ENCODE measurements at places on chromosomes 1 and 21.

DNA sequence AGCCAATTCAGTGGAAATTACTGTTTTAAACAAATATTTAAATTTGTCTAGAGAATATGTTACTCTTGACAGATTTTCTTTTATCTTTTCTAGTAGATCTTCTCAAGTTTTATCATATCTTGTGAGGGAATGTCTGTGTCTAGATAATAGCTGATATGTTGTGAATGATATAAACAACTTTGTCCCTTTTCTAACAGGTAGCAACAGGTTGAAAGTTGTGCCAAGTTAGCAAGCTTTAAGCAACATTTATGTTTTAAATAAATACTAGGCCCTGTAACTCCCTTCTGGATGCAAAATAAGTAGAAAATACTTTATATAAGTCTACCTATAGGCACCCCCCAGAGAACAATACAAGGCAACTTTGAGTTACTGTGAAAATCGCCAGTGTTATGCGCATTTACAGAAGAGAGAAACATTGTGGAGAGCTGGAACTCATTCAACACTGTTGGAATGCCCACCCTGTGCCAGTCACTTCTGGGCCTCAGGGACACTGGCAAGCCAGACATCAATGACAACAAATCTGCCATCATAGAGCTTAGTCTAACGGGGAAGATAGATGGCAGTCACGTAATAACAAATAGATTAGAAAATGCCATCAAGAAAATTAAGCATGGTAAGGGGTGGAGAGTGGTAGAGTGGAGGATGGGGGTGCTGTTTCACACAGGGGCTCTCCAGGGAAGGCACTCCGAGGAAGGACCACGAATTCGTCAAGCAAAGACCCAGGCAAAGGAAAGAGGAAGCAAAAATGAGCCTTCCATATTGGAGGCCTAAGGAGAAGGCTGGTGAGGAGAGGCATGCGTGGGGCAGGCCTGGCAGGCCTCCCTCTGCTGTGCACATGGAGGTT lies 4.4 kb downstream of the MAP3K21 start:
- no peak for DNase-seq

DNA sequence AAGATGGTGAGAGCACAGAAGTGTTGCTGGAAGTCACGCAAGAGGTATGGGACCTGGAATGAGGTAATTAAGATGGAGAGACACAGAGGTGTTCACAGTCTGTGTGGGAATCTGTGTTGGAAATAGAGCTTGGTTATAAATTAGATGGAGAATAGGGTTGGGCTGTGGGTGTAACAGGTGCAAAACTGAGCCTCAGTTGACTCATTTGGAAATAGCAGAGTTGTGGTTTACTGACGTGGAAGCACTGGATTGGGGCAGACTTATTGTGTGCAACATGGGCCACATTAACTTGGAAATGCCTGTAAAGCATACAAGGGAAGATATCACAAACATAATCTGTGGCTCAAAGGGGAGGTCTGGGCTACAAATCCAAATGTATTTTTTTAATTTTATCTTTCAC lies 13.0 kb downstream of the CAMSAP2 start:
- DNase-seq: no peak

DNA sequence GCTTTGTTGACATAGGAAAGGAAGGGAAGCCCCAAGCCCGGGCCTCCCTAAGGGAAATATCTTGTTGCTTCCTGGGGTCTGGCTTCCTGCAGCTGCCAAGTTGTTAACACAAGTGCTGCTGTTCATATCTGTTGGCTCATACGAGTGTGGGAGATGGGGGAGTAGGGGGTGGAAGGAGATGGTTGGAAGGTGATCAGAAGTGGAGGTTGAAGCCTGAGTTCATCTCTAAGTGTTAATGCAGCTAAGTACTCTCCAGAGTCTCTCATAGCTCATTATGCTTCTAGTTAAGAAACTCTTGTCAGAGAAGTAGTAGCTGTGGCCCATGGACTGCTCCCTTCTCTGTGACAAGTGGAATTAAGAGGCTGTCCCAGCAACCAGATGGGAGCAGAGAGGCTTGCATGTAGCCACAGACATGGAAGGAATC lies 319.2 kb upstream of the SPAG17 start:
- no peak for DNase-seq

DNA sequence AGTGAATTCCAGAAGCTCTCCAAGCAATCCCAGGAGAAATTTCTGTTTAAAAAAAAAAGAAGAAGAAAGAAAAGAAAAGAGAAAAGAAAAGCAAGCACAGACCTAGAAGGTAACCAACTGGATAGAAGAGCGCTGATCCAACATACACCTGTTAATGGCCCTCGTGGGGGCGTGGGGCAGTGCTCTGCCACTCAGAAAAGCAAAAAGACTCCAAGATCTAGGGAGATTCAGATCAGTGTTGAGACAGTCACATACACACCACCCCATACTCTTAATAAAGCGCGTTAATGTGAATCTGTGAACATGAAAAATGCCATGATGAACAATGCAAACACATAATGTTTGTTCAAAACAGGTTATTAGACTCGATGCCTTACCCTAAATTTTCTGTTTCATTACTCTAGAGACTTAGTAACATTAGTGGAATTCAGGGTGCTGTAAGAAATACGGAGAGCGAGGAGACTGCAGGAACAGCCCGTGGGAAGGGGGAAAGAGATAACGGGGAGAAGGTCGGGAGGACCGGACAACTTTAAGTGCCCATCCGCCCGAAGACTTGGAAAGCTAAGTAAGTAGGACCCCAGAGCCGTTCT lies 406 bp downstream of the NME7 start:
- no peak for DNase-seq

- DNase-seq: no peak
These were observed 8.3 kb upstream of the TINAGL1 start for GRCh38 chr1:31567956-31568570.

DNA sequence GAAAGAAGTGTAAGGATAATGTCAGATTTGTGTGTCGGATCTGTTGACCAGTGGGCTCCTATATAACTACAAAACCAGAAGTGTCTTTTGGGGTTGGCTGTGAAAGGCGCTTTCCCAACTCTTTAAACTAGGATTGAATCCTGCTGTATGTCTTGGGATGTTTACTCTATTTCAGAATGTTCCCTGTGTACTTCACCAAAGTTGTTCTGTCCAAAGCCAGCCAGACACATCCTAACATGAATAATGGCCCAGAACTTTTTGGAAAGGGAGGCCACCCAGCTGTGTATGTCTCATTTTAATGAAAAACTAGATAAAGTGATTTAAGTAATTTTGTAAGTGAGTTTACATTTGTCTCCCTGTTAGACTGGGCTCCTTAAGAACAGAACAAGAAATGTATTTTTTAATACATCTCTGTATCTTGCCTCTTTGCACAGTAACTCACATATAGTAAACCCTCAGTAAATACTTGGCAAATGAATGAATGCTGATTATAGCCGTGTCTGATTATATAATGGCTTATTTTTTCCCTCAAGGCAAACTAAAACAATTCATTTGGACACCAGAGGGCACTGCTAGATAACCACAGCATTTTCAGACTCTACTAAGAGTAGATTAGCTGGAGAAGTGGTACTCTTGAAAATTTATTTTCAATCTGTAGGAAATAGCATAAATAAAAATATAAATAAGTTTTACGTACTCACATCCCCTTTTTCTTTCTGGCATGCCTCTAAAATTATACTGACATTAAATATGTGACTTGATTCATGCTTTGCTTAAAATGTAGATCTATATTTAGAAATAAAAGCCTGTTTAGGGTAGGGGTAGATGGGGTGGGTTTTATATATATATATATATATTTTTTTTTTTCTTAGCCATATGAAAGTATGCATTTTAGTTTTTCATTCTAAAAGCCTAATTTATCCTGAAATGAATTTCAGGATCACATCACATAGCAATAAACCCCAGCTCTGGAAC lies 23.8 kb downstream of the TSEN15 start:
- DNase-seq: peak; percentile 8

- no peak for DNase-seq
These were observed 27.3 kb upstream of the LMX1A start for GRCh38 chr1:165383599-165384405.

- no peak for DNase-seq
These were observed 54.9 kb downstream of the NRIP1 start for GRCh38 chr21:15009837-15010363.

GRCh38 chr1:180901076-180901990 lies 11.4 kb upstream of the KIAA1614 start:
- no peak for DNase-seq

GRCh38 chr1:228875741-228876140 lies 140.5 kb downstream of the RHOU start:
- no peak for DNase-seq

- DNase-seq: no peak
These were observed 58.5 kb downstream of the KIF26B start for GRCh38 chr1:245213066-245213831.

- DNase-seq: no peak
These were observed 8.8 kb downstream of the RAB7B start for GRCh38 chr1:205994346-205994745.

DNA sequence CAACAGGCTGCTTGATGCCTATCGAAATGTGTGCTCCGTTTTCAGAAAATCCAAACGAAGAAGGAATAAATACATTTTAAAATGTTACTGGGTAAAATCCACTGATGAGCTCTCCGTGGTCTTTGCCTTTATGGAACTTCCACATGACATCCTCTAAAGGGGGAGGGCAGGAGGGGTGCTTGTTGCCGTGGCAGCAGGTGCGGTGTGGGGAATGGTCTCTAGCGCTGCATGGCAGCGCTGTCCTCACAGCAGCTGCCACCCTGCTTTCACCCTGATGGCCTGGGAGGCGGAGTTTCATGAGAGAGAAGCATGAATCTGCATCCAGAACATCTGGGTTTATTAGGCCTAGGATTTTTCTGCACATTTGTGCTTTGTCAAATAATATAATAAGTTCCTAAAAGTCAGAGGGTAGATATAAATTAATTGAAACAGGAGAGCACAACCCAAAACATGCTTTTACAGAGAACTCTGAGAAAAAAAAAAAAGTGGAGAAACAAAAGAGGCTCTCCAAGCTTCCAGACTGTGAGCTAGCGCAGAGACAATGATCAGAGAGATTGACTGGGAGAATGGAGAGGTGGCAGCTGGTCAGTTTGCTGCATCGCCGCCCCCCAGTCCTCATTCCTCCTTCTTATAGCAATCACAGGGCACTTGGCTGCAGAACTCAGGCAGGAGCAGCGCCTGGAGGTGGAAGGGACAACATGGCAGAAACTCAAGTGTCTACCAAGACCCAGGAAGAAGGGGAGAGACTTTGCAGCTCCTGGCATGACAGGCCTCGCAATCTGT lies 228.6 kb downstream of the DSCAM start:
- no peak for DNase-seq

DNA sequence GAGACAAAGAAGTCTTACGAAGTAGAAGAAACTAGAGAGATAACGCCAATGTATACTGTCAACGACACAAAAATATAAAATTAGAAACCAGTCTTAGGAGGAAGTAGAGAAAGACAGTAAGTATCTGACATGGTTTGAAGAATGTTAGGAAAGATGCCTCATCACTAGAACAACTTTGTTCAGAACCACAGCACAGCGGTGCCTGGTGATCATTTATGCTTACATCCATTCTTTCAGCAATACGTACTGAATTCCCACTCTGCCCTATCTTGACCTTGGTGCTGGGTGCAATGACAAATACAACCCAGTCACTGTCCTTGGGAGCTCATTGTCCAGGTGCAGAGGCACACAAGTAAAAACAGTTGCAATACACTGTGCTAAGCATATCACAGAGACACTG lies 104.4 kb downstream of the TM2D1 start:
- DNase-seq: no peak

- no peak for DNase-seq
These were observed 54.6 kb downstream of the GORAB start for GRCh38 chr1:170586321-170587252.

DNA sequence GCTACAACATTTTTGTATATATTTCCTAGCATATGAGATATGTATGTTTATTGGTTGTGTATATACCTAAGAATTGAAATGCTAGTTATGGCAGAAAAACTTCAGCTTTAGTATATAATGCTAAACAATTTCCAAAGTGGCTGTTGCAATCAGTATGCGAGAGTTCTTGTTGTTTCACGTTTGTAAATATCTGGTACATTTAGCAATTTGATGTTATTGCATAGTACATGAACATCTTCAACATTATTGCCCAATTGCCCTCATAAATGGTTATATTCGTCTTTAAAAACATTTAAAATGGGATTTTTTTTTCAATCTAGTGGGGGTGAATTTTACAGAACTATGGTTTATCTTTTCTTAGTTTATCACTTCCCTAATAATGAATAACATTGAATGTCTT lies 86.2 kb upstream of the HP1BP3 start:
- no peak for DNase-seq

- no peak for DNase-seq
These were observed 1255.6 kb downstream of the NCAM2 start for GRCh38 chr21:22253761-22254160.

DNA sequence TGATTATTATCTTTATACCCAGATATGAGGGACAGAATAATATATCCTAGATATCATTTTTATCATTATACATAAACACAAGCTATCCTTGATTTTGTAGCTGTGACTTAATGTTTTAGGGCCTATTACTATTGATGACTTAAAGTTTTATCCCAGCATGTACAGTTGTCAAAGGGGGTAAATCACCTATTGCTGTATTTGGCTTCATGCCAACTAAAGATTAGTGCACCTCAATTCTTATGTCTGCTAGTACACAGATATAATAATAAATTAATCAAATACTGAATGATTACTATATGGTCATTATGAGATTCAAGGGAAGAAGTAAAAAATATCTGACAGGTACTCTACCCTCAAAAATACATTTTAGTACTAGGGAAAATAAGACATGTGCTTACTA lies 84.0 kb downstream of the SYT14 start:
- no peak for DNase-seq

DNA sequence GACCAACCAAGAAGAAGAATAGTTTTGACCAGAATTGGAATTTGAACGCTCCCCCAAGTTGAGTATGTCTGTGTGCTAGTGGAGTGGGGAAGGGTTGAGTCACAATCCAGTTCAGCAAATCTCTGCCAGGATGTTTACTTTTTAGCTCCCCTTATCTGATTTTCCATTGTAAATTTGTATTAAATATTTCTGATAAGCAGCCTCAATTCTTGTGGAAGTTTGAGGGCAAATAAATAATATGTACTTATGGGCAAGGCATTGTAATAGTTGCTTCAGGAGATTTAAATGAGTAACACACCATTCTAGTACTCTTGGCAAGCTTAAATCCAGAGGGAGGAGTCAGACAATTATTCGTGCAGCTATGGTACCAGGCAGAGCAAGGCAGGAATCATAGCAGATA lies 14.4 kb downstream of the CXADR start:
- DNase-seq: no peak

GRCh38 chr1:245825128-245825901 lies 670.5 kb downstream of the KIF26B start:
- no peak for DNase-seq

GRCh38 chr1:181094416-181095212 lies 6.1 kb downstream of the IER5 start:
- no peak for DNase-seq

- DNase-seq: no peak
These were observed 51.0 kb upstream of the ERRFI1 start for GRCh38 chr1:8077120-8077573.

DNA sequence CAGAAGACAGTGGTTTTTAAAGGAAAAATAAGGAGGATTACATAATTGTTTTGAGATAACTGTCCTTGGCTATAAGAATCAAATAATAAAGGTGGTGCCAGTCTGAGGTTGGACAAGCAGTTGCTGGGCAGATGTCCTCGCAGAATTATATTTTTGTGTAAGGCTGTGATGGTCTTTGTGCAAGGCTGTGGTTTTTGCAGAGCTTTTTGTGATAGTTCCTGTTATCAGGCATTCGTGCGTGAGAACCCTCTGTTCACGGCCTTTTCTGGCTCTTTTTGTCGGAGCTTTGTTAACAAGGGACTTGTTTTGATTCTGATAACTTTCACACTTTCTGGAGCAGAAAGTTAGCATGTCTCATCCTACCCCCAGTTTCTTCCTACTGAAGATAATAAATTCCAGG lies 33.4 kb downstream of the SH3BP5L start:
- no peak for DNase-seq

- DNase-seq: peak; percentile 76
These were observed 537.9 kb downstream of the PTPRC start for GRCh38 chr1:199176713-199177112.

Data from DND-41 (cell line).